ENCODE measurements at places on chromosomes 3 and 15. TPM values are rescaled to one million over a fixed set of nuclear protein-coding genes. Genes with fewer than 3 reads are reported as not detected.

TMEM266 gene
- total RNA-seq: not detected

SLC27A2 gene
- total RNA-seq: 29.5 TPM

- DNase-seq: no peak
Measured at GRCh38 chr15:68643216-68643830, 64.5 kb downstream of the CORO2B start.

GRCh38 chr3:71451060-71451459, 132.5 kb downstream of the FOXP1 start:
- no peak for DNase-seq

DNA sequence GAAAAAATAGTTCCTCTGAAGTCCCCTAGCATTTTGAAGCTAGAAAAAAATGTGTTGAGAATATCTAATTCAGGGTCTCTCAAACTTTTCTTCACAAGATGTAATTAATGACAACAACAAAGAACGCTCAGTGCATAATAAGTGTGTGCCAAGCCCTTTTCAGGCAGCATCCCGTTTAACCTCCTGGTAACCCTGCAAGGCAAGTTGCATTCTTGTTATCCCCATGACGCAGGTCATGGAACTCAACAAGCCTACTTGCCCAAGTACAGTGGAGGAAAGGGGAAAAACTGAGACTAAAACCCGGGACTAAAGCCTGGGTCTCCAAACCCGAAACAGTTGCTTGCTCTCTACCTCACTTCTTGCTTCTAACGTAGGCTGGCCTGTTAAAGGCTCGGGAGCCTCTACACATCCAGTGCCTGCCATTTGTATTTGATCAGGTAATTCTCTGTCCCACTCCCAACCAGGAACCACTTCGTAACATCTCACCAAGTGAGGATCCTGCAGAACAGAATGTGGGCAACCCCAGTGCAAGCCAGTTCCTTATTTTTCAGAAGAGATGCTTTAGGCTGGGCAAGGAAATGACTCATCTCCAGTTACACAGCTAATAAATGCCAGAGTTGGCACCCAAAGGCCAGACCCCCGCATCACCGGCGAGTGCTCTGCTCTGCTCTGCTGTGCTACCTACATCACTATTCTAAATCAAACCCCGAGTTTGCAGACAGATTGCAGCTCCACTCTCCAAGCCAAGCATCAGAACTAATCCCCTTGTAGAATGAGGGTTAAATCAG, 28.3 kb downstream of the LMCD1 start:
- no peak for DNase-seq

DNA sequence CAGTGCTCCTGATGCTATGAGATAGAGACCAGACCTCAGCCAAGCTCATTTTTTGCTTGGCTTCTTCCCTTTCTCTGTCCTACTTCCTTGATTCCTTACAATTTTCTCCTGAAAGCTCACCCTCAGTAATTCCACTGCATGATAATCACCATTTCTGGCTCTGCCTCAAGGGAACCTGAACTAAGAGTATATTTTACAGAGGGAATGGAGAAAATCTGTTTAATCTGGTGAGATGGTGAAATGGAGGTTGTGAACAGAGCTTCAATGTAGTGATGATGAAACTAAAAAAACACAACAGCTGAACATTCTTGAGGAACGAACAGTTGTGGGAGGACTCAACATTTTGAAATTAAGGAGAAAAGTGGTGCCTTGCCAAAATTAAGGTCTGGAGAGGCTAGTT, 16.3 kb downstream of the HHLA2 start:
- no peak for DNase-seq

DNA sequence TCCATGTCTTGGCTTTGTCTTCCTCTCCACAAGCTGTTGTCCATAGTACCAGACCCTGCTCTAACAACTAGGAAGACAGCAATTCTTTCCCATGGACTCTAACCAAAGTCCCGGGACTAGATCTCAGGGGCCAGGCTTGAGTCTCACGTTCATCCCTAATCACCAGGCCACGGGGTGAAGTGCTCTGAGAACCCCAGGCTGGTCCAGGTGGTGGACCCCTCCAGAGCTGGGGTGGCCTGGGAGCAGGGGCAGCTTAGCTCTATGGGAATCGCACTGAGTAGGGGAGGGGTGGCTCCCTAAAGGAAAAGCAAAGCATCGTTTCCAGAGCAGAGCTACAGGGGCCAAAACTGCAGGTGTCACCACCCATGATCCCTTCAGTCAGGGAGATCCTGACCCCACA, 150.9 kb downstream of the TPRA1 start:
- no peak for DNase-seq

- no peak for DNase-seq
Measured at GRCh38 chr3:27138005-27138404, 231.2 kb downstream of the NEK10 start.
